ENCODE measurements at places on chromosomes 6 and 20.

DNA sequence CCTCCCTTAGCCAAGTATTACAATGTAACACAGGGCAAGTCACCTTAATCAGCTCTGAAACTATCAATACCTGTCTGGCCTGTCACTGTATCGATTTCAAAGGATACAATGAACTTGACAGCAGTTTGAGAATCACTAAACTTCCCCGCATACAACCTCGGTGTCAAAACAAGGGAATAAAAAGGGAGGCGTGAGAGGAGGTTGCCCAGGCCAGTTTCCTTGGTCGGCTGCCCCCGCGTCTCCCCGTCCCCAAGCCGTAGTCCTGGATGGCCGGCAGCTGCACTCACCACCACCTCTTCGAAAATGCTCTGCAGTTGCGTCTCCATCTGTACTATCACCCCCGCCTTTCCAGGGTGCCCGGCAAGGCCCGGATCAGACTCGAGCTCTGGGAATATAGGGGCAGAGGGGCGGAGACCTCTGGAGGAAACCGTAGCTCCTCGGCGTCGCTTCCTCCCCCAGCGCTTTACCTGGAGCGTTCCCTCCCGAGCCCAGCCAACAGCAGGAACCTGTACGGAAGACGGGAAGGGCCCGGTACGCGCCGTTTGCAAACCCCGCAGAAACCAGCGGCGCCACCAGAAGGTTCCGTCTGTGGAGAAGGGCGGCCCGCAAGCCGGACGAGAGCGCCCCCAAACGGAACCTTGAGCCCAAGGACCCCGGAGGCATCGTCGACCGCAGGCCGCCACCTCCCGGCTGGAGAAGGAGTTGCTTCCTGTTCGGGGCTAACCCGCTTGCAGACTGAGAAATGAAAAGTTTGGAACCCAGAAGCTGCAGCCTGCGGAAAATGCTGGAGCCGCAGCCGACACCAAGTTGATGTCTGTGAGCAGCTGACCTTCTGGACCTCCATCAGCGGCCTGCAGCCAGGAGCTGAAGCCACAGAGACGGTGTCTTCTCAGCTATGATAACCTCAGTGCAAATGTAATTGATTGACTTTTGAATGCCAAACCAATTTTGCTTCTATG is at the start of gene MED23:
MED23 (minus strand) TSS at position 519 of the 959 bp plus-strand sequence; CDS start at position 326, 193 bp downstream.
- DNase-seq, result peak; percentile 98

- no peak for DNase-seq
Observed at GRCh38 chr6:37365791-37366190, 12.0 kb downstream of the RNF8 start.

- DNase-seq, result no peak
Observed at GRCh38 chr6:113271437-113271836, 585.7 kb upstream of the MARCKS start.

DNA sequence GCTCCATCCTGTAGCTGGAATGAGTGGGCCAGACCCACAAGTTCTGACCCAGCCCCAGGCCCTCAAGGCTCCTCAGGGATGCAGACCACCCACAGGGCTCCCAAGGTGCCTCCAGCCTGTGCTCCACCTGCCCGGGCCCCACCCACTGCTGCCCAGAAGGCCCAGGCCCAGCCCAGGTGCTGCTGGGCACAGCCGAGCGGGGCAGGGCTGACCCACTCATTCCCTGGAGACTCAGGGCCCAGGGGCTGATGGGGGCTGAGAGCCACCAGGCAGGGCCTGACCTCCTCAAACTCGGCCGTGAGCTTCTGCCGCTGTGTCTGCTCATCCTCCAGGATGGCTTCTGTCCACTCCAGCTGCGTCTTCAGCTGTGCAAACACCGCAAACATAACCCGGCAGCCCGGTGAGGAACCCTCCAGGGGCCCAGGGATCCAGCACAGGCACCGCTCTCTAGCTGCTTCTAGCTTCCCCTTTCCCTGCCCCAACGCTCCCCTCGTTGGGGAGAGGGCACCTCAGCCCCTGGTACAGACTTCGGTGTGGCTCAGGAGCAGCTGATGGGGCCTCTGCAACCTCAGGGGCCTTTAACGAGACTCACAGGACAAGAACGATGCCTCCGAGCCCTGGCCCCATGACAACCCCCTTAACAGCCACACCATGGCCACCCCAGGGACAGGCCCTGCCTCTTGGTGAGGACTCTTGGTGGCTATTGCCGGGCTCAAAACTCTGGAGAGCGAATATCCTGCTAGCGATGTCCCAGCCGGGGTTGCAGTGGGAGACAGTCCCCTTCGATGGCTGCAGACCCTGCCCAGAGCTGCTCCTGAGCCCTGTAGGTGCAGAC is 46.0 kb downstream of the DSTN start:
- DNase-seq, result peak; percentile 69

- DNase-seq, result no peak
Observed at GRCh38 chr20:51431321-51431720, 111.2 kb downstream of the NFATC2 start.

Data from left forelimb (tissue), 1 donor.